ENCODE measurements at places on chromosomes 7 and 10. TPM values are rescaled to one million over a fixed set of nuclear protein-coding genes. Genes with fewer than 3 reads are reported as not detected.

TMEM209 gene
- 28.4 TPM for total RNA-seq

ZNF503 gene
- total RNA-seq: 9.8 TPM

ASZ1 gene
- total RNA-seq: 27.6 TPM

CPA2 gene
- total RNA-seq: 1.4 TPM

ENTPD7 gene
- total RNA-seq: 4.0 TPM

ZNF775 gene
- total RNA-seq: 11.0 TPM

GPR26 gene
- 0.37 TPM for total RNA-seq

POLR1F gene
- total RNA-seq: 17.6 TPM

EPO gene
- 0.63 TPM for total RNA-seq

LEP gene
- 0.55 TPM for total RNA-seq

METTL2B gene
- 27.1 TPM for total RNA-seq

CALML3 gene
- total RNA-seq: 0.19 TPM

SLC26A3 gene
- total RNA-seq: 1.1 TPM

DGKB gene
- total RNA-seq: 1.1 TPM

IDI2 gene
- 1.1 TPM for total RNA-seq

GRCh38 chr10:21049482-21049881 is 152.4 kb upstream of the NEBL start:
- DNase-seq: no peak

- DNase-seq: no peak
Measured at GRCh38 chr7:132783824-132784223, 207.6 kb upstream of the PLXNA4 start.

GRCh38 chr7:134742688-134743350 is 36.6 kb upstream of the CALD1 start:
- DNase-seq: peak; percentile 62

- peak; percentile 65 for DNase-seq
Measured at GRCh38 chr10:93436591-93437085, 45.5 kb downstream of the MYOF start.

GRCh38 chr10:130782467-130782866 is 529.1 kb downstream of the TCERG1L start:
- DNase-seq: no peak

DNA sequence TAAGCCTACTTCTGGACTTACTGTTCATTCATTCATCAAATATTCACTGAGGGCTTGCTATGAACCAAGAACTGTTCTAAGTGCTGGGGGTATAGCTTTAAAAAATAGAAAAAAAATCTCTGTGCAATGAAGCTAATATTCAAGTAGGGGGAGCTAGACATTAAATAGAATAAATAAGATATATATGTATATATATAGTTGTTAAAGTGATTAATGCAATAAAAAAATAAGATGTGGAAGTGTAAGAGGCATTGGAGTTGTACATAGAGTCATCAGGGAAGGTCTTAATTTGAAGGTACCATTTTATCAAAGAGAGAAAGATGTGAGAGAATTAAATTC is 181.2 kb upstream of the AGR3 start:
- no peak for DNase-seq

DNA sequence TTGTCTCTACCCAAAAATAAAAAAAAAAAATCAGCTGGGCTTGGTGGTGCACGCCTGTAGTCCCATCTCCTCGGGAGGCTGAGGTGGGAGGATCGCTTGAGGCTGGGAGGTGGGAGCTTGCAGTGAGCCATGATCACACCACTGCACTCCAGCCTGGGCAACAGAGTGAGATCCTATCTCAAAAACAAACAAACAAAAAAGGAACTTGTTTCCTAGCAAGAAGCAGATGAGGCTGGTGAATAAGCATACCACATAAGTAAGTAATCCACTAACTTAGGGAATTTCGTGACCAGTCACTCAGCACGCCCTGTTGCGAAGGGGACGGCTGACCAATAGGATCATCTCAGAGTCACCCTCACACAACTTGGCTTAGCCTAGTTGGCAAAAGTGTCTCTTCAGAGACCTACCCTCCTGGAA is 64.6 kb downstream of the CUX1 start:
- DNase-seq: no peak

- DNase-seq: no peak
Measured at GRCh38 chr10:24255115-24255880, 46.4 kb downstream of the KIAA1217 start.

DNA sequence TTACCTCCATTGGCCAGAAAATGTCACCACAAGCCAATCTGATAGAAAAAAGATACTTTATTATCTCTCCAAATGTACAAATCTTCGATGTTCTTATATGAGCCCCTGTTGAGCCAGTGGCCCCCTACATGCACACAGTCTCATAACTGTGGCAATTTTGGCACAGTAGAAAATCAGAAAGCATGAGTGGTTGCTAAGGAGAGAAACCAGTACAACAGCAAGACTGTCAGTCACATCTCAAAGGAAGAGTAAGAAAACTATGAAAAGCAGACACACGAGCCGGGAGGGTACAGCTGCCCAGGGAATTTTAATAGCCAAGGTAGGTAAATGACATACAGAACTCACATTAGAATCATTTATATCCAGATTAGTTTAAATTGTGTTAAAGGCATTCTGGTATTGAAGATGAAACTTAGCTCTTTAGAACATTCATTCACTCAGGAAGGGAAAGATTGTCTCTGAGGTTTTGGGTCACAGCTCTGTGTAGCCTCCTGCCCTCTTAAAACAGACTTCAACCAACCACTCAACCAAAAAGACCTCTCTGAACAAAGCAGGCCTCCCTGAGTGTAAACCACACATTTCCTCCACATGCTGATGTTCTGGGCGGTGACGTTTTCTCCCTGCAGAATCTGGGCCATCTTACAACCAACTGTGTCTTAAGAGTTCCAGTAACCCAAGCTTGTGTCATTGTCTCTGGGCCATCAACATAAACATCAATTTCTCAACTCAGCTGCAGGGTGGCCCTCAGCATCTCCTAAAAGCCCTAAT is 80.8 kb upstream of the ADAM12 start:
- no peak for DNase-seq

DNA sequence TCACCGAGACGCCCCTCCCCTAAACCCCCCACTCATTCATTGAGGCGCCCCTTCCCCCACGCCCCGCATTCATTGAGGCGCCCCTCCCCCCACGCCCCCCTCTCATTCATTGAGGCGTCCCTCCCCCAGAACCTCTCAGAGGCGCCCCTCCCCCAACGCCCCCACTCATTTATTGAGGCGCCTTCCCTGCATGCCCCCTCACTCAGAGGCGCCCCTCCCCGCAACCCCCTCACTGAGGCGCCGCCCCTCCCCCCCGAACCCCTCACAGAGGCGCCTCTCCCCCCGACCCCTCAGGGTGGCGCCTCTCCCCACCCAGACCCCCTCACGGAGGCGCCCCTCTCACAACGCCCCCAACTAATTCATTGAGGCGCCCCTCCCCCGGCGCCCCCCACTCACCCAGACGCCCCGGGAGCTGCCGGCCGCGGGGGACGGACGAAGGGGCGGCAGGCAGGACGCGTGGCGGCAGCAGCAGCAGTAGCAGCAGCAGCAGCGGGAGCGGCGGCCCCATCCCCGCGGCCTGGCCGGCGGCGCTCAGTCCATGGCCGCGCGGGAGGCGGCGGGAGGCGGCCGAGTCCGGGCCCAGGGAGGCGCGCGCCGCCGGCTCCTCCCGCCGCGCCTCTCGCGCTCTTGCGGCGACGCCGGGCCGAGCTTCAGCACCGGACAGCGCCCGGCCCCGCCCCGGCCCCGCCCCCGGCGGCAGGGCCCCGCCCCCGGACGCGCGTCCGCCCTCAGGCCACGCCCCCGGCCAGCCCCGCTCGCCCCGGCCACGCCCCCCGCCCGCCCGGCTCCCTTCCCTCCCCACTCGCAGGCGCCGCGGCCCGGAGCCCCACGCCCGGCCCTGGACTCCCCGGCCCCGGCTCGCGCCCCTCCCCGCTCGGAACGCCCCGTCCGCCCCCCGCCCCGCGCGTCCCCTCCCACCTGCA is at the start of gene PTPRN2:
PTPRN2 (minus strand) TSS at position 662 of the 923 bp plus-strand sequence.
- peak; percentile 73 for DNase-seq

- DNase-seq: peak; percentile 65
Measured at GRCh38 chr10:119253433-119254174, 46.2 kb downstream of the GRK5 start.

- DNase-seq: no peak
Measured at GRCh38 chr10:43053825-43054224, 23.0 kb upstream of the RET start.

DNA sequence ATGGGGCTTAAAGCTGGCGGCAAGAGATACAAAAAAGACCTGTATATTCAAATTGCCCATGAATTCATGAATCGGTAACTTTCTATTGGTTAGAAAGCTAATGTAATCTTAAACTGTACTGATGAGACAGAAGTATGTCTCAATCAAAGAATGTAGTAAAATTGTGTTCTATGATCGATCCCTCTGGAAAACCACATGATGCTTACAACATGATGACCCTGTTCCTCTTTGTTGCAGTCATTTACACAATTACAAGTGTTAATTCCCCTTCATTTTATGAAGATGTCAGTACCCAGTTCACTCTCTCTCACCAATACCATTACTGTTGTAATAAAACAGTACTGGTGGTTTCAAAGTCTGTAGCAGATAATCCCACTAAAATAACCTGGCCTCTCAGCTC is 10.1 kb downstream of the KIF5B start:
- no peak for DNase-seq

DNA sequence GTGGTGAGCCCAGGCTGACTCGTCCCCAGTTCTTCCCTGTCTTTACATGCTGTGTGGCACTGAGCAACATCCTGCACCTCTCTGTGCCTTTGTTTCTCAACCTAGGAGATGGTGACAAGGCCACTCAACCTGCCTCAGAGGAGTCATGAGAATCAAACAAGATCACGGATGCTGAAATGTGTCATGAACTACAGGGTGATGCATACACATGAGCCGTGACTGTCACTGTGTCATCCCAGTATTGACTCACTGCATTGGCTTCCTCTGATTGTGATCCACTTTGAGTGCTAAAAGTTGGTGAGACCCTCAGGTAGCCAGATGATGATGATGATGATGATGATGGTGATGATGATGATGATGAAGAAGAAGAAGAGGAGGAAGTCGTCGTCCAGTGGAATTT is 11.5 kb downstream of the C10orf71 start:
- DNase-seq: no peak

- DNase-seq: no peak
Measured at GRCh38 chr7:95469187-95469586, 16.6 kb upstream of the ASB4 start.

- no peak for DNase-seq
Measured at GRCh38 chr10:75532253-75532924, 101.0 kb downstream of the LRMDA start.

- no peak for DNase-seq
Measured at GRCh38 chr10:30285970-30286369, 63.1 kb downstream of the MTPAP start.

- DNase-seq: no peak
Measured at GRCh38 chr10:88158526-88159122, 295.2 kb downstream of the PTEN start.

DNA sequence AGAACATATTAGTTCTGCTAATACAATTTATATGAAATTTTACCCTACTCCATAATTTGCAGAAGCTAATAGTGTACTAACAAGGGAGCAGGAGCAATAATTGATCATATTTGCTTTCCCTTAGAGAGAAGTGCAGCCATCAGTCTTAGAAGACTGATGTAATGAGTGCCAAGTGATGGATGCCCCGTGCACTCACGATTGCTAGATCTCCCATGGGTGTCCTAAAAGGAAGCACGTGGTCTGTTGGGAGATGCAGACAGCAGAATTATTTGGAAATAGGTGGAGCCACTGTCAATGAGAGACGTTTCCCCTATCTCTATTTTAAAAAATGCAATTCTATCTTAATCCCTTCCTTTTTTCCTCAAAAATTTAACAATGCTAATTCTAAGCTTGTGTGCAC is 772.2 kb upstream of the C7orf33 start:
- DNase-seq: no peak

DNA sequence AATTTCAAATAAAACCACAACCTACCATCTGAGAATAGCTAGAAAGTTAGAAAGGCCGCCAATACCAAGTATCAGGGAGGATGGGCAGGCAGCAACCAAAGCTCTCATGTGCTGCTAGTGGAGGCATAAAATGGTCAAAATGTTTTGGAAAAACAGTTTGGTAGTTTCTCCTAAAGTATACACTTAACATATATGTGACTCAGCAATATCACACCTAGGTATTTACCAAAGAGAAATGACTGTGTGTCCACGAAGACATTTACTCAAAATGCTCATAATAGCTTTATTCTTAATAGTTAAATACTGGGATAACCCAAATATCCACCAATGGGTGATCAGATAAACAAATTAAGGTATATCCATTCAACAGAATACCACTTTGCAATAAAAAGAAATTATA is 14.3 kb downstream of the RHEB start:
- no peak for DNase-seq

DNA sequence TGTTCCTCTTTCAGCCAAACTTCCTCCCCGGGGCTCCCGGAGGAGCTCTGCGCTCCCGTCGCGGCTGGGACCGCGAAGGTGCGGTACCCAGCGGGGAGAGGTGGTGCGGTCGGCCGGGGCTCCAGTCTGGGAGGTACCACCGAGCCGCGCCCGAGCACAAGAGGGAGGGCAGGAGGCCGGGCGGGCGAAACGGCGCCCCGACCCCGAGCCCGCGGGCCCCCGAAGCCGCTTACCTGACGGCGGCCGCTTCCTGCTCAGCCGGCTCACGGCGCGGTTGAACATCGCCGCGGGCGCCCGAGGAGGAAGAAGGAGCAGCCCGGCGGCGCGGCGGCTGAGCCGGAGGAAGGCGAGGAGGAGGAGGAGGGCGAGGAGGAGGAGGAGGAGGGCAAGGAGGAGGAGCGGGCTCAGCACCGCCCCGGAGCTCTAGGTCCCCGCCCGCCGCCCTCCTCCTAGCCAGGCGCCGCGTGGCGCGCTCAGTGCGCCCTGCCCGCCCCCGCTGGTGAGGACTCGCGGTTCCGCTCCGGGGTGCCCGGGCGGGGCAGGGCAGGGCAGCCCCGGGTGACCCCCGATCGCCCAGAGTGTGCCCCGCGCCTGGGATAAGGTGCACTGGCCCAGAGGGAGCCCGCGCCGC is at the start of gene RGS10:
RGS10 (minus strand) TSS at position 363 of the 631 bp plus-strand sequence; CDS start at position 282, 81 bp downstream.
- peak; percentile 79 for DNase-seq

GRCh38 chr10:13331646-13332045 is 16.4 kb downstream of the SEPHS1 start:
- DNase-seq: no peak

GRCh38 chr7:77415823-77416620 is at the start of gene GSAP:
Gene GSAP, minus strand, starts transcription at chr7:77416349. Its CDS starts 28 bp downstream, at chr7:77416321.
- DNase-seq: peak; percentile 66

Measured in testis (tissue), 5 donors.